ENCODE measurements at places on chromosomes 4 and X.
A peak's percentile ranks its signal among the peaks of the same experiment; 100 is the strongest.

DNA sequence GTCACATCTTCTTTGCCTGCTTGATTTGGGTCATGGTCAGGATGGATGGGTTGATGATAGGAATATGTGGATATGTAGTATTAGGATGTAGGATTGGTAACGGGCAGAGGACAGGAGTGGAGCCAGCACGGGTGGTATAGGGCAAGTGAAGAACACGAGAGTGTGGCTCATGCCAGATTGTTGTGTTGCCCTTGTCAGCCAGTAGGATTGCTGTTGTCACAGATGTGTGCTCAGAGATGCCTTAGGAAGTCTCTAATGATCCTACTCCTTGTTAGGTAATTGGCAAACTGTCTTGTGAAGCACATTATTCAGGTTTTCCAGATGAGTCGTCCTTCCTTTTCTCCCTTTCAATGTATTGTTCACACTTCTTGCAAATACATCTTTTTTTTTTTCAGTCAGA is 5.5 kb downstream of the ATP10D start:
- no peak for DNase-seq
- H3K36me3 ChIP-seq: no peaks in the 10 kb centered on the region
- no peak overlapping the region for H3K27ac ChIP-seq

DNA sequence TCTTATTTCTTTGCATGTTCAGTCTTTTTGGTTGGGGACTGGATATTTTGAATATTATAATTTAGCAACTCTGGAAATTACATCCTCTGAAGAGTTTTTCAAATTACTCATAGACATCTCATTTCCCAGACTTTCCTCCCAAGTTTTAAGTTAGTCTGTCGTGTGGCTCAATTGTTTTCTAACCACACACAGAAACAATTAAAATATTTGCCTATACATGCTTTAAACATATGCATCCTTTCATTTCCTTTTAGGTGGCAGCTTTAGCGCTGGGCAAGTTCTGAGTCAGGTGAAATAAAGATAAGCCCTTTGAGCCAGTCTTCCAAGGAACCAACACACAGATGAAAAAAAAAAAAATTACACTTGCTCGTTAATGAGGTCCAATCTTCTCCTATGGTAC is 307.0 kb upstream of the SPOCK3 start:
- no peak for DNase-seq
- no peaks in the 10 kb centered on the region for H3K27me3 ChIP-seq
- no peak overlapping the region for H3K4me3 ChIP-seq
- H3K36me3 ChIP-seq: no peaks in the 10 kb centered on the region
- no peak overlapping the region for H3K27ac ChIP-seq

GRCh38 chr4:4396628-4397440 is 9.9 kb downstream of the NSG1 start:
- no peaks in the 10 kb centered on the region for H3K27me3 ChIP-seq
- no peak overlapping the region for H3K4me3 ChIP-seq
- no peaks in the 10 kb centered on the region for H3K4me1 ChIP-seq
- no peak overlapping the region for H3K27ac ChIP-seq
- no peak for DNase-seq

DNA sequence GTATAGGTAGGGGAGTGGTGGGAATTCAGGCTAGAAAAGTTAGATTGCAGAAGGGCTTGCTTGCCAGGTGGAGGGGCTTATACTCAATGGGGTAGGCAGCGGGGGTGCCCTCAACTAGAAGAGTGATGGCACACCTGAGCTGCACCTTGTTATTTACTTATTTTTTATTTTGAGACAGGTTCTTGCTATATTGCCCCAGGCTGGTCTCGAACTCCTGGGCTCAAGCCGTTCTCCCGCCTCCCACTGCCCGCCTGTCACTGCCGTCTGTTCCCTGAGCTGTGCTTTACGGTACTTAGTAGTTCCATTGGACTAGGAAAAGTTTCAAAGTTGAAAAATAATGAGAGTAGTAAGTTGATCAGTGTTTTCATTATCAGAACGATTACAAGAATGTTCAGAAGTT is 2.0 kb downstream of the ZFX start:
- no peaks in the 10 kb centered on the region for H3K27me3 ChIP-seq
- H3K36me3 ChIP-seq: peaks cover 4% of the 10 kb centered on the region
- H3K4me1 ChIP-seq: peaks cover 23% of the 10 kb centered on the region
- peak overlapping the region; percentile 86 for H3K4me3 ChIP-seq
- H3K27ac ChIP-seq: peak overlapping the region; percentile 94
- no peak for DNase-seq

DNA sequence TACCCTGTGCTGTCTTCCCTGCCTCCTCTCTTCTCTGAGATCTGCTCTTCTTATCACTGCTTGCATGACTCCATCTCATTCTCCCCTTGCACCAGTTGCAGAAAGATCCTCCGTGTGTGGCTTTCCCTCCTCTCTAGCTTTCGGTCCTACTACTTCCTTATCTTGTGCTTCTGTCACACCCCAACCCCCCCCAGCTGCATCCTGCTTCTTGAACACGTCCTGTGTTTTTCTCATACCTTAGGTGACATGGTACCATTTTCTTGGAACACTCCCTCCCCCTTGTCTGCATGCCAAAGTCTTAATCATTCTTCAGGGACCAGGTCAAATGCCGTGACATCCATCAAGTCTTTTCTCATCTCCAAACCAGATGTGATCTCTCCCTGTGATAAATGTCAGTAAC is 46.4 kb downstream of the FHL1 start:
- H3K27me3 ChIP-seq: no peaks in the 10 kb centered on the region
- no peak overlapping the region for H3K4me3 ChIP-seq
- peaks cover 8% of the 10 kb centered on the region for H3K4me1 ChIP-seq
- H3K27ac ChIP-seq: no peak overlapping the region
- no peaks in the 10 kb centered on the region for H3K36me3 ChIP-seq

GRCh38 chr4:55553441-55554201 is 6.9 kb upstream of the CLOCK start:
- no peaks in the 10 kb centered on the region for H3K36me3 ChIP-seq
- no peak overlapping the region for H3K27ac ChIP-seq
- H3K4me1 ChIP-seq: no peaks in the 10 kb centered on the region

- no peaks in the 10 kb centered on the region for H3K27me3 ChIP-seq
- no peaks in the 10 kb centered on the region for H3K4me1 ChIP-seq
- DNase-seq: no peak
- no peak overlapping the region for H3K27ac ChIP-seq
- no peaks in the 10 kb centered on the region for H3K36me3 ChIP-seq
- H3K4me3 ChIP-seq: no peak overlapping the region
These were observed 84.7 kb downstream of the CRMP1 start for GRCh38 chr4:5808081-5808741.

GRCh38 chr4:173074501-173074946 is 94.1 kb upstream of the GALNT7 start:
- DNase-seq: no peak
- H3K4me3 ChIP-seq: no peak overlapping the region

DNA sequence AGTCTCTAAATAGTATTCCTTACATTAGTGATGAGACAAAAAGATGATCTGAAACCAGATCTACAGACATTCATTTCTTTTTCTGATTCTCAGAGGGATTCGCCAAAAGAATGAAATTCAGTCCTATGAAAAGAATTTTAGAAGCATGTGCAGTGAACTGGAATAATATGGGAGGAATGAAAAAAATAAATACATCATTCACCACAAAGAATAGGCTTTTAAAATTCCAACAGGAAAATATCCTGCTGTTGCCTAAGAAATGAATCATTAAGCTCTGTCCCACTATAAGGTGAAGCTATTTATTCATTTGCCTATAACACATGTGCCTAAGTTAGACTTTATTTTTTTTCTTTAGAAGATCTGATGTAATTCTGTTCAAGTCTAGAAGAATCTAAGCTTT is 165.9 kb downstream of the IL15 start:
- no peak overlapping the region for H3K27ac ChIP-seq
- H3K4me3 ChIP-seq: no peak overlapping the region
- DNase-seq: no peak
- H3K4me1 ChIP-seq: no peaks in the 10 kb centered on the region
- no peaks in the 10 kb centered on the region for H3K27me3 ChIP-seq
- no peaks in the 10 kb centered on the region for H3K36me3 ChIP-seq

- H3K4me1 ChIP-seq: no peaks in the 10 kb centered on the region
- H3K4me3 ChIP-seq: no peak overlapping the region
- H3K27ac ChIP-seq: no peak overlapping the region
These were observed 473.2 kb upstream of the TECRL start for GRCh38 chr4:64882311-64883086.

- H3K27me3 ChIP-seq: no peaks in the 10 kb centered on the region
- no peaks in the 10 kb centered on the region for H3K36me3 ChIP-seq
- DNase-seq: no peak
- H3K4me1 ChIP-seq: no peaks in the 10 kb centered on the region
- H3K27ac ChIP-seq: no peak overlapping the region
These were observed 303.8 kb downstream of the SPOCK3 start for GRCh38 chr4:166930464-166930863.

DNA sequence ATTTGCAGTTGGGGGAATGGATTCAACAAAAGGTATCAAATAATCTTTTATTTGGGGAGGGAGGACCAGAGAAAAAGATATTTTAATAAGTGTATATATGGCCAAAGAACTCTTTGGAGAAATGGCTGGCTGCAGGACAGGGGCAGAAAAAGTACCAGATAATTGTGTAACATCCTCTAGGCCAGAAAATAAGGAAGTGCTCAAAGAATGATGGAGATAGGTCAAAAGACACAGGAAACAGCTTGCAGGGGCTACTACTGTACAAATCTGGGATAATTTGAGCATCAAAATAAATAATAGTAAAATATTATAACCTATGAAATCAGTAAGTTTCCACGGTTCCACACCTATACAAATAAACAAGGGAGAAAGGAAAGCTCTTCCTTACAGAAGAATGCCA is 34.8 kb downstream of the KLHL5 start:
- H3K27me3 ChIP-seq: no peaks in the 10 kb centered on the region
- H3K4me3 ChIP-seq: no peak overlapping the region
- no peak for DNase-seq
- no peak overlapping the region for H3K27ac ChIP-seq

- H3K27me3 ChIP-seq: peaks cover 31% of the 10 kb centered on the region
- H3K4me3 ChIP-seq: peak overlapping the region; percentile 48
- no peaks in the 10 kb centered on the region for H3K36me3 ChIP-seq
- DNase-seq: no peak
These were observed 2.4 kb downstream of the FRAS1 start for GRCh38 chr4:78059524-78059889.

- DNase-seq: no peak
- H3K27ac ChIP-seq: no peak overlapping the region
These were observed 335.0 kb upstream of the GALNTL6 start for GRCh38 chr4:171478181-171478580.

GRCh38 chr4:22707390-22707789 is 14.7 kb downstream of the GBA3 start:
- no peak overlapping the region for H3K27ac ChIP-seq
- no peaks in the 10 kb centered on the region for H3K27me3 ChIP-seq
- no peaks in the 10 kb centered on the region for H3K4me1 ChIP-seq
- H3K36me3 ChIP-seq: no peaks in the 10 kb centered on the region
- no peak overlapping the region for H3K4me3 ChIP-seq
- no peak for DNase-seq

DNA sequence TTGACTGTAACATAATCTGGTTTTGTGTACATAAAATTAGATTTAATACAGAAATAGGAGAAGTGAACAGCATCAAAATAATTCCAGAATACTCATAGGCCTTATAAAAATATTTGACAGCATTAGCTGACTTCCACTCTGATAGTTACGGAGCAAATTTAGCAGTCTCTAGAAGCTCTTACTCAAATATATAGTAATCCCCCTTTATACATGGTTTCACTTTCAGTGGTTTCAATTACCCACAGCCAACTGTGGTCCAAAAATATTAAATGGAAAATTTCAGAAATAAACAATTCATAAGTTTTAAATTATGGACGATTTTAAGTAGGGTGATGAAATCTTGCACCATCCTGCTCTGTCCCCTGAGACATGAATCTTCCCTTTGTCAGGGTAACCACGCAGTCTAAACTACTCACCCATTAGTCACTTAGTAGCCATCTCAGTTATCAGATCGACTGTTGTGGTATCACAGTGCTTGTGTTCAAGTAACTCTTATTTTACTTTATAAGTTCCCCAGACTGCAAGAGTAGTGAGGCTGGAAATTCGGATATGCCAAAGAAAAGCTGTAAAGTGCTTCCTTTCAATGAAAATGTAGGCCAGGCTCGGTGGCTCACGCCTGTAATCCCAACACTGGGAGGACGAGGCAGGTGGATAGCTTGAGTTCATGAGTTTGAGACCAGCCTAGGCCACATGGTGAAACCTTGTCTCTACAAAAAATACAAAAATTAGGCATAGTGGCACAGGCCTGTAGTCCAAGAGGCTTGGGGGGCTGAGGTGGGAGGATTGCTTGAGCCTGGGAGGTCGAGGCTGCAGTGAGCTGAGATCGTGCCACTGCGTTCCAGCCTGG is 17.2 kb upstream of the RTL9 start:
- H3K27ac ChIP-seq: no peak overlapping the region
- no peak for DNase-seq
- H3K36me3 ChIP-seq: no peaks in the 10 kb centered on the region
- H3K4me3 ChIP-seq: no peak overlapping the region
- H3K4me1 ChIP-seq: no peaks in the 10 kb centered on the region

GRCh38 chr4:184980261-184980660 is 38.0 kb upstream of the HELT start:
- no peaks in the 10 kb centered on the region for H3K27me3 ChIP-seq
- H3K4me1 ChIP-seq: peaks cover 19% of the 10 kb centered on the region
- no peak overlapping the region for H3K4me3 ChIP-seq
- H3K36me3 ChIP-seq: no peaks in the 10 kb centered on the region
- H3K27ac ChIP-seq: no peak overlapping the region
- no peak for DNase-seq

GRCh38 chr4:93461541-93461940 is 367.0 kb upstream of the ATOH1 start:
- no peak for DNase-seq
- no peaks in the 10 kb centered on the region for H3K4me1 ChIP-seq
- H3K36me3 ChIP-seq: no peaks in the 10 kb centered on the region

GRCh38 chr4:95018785-95019184 is 261.0 kb downstream of the BMPR1B start:
- DNase-seq: no peak
- H3K27me3 ChIP-seq: no peaks in the 10 kb centered on the region
- H3K27ac ChIP-seq: no peak overlapping the region

All from effector memory CD4-positive, alpha-beta T cell (primary cell).